ENCODE measurements at places on chromosomes 16 and 17. TPM values are rescaled to one million over a fixed set of nuclear protein-coding genes. Genes with fewer than 3 reads are reported as not detected.

The CLDN6 gene
- 9.0 TPM for total RNA-seq

The MT1A gene
- 2.5 TPM for total RNA-seq

The CACNG4 gene
- 12.8 TPM for total RNA-seq

The FLCN gene
- total RNA-seq: 71.9 TPM

The CIITA gene
- 0.27 TPM for total RNA-seq

The CLEC18A gene
- total RNA-seq: 1.3 TPM

The LHX1 gene
- not detected for total RNA-seq

The IRX3 gene
- 63.2 TPM for total RNA-seq

The MRPS34 gene
- 109 TPM for total RNA-seq

GRCh38 chr17:73430848-73431247 lies 119.0 kb upstream of the CDC42EP4 start:
- DNase-seq: no peak

GRCh38 chr17:8131844-8132441 lies 8.0 kb upstream of the HES7 start:
- no peak for DNase-seq

- DNase-seq: no peak
Observed at GRCh38 chr16:14164916-14165662, 94.0 kb downstream of the MRTFB start.

GRCh38 chr17:39485555-39485954 lies 24.3 kb downstream of the CDK12 start:
- peak; percentile 64 for DNase-seq

- no peak for DNase-seq
Observed at GRCh38 chr17:43733956-43734355, 24.6 kb downstream of the SOST start.

DNA sequence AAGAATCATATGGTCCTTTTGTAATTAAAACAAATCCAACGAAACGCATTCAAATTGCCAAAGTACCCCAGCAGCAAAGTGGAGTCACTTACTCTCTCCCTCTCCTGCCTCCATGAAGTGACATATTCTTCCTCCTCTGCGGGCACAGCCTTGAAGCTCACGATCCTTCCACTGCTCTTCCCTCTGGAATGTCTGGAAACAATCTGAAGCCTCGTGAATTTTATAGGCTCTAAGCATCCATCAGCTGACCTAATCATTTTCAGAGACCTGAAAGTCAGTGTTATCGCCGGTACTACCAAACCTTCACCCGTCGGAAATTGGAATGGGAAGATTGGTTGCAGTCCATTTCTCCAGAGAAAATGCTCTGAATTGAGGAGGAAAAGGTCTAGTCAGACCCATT lies 134.5 kb upstream of the FOXF1 start:
- no peak for DNase-seq

GRCh38 chr16:69535123-69536050 lies 30.4 kb upstream of the NFAT5 start:
- DNase-seq: no peak

DNA sequence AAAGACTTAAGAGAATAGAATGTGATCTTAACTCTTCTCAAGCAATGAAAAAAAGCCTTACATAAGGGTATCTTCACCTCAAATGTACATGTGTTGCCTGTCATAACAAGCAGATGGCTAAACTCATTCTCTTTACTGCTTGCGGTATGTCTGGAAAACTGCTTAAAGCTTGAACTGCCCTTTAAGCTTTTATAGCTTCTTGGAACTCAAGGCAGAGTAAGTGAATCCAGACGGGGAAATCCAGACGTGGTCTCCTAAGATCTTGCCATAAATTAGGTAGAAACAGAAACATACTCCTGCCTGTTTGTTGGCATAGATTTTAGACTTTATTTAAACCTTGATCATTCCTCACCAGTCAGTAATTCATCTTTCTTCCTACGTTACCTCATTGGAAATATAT lies 19.6 kb downstream of the CLUAP1 start:
- no peak for DNase-seq

DNA sequence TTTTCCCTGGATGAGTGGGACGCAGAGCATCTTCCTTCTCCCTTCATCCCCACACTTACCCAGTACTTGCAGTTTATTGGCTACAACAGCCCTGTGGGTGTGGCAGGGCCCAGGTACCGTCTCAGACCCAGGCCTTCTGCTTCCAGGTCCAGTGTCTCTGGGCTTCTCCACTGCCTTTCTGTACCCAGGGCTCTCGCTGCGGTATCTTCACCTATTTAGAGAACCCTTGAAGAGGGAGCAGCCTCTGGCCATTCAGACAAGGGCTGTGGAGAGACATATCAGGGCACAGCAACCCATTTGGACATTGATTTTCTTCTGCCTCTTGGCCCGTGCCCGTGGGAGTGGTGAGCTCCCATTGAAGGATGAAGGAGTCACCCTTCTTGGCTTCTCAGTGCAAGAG lies 17.3 kb downstream of the TBX4 start:
- no peak for DNase-seq

DNA sequence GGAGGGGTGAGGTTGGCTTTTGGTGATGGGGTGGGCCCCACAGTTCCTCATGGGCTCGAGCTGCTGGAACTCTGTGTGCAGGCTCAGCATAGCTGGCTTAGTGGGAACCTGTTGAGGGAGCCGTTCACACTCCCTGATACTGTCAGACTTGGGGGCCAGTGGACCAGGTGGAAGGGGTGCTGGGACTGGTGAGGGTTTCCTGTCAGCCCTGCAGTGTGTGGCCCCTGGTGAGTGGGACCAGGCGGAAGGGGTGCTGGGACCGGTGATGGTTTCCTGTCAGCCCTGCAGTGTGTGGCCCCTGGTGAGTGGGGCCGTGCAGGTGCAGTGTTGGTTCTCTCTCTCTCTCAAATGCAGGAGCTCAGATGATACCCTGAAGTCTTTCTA lies 45.1 kb upstream of the ZNF750 start:
- no peak for DNase-seq

DNA sequence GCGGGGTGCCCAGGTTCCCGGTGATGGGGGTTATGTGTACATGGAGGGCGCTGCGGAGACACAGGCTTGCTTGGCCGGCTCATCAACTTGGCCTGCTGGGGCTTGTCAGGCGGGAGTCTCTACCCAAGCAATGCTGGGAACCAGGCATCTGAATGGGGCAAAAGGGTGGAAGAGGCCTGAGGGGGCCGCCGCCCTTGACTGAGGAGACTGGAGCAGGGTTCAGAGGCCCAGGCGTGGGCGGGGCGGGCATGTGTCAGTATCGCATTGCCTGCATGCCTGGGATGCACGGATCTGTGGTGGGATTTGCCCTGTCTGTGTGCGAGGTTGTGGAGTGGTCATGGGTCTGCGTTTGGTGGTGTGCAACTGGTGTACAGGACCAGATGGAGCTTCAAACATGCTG lies 21.1 kb downstream of the ARHGAP23 start:
- peak; percentile 96 for DNase-seq

GRCh38 chr17:74608511-74608910 lies 15.0 kb downstream of the CD300E start:
- no peak for DNase-seq
